HT1080 (cell line): ENCODE measurements at places on chromosomes 5 and 9. TPM values are rescaled to one million over a fixed set of nuclear protein-coding genes. Genes with fewer than 3 reads are reported as not detected.

DNA sequence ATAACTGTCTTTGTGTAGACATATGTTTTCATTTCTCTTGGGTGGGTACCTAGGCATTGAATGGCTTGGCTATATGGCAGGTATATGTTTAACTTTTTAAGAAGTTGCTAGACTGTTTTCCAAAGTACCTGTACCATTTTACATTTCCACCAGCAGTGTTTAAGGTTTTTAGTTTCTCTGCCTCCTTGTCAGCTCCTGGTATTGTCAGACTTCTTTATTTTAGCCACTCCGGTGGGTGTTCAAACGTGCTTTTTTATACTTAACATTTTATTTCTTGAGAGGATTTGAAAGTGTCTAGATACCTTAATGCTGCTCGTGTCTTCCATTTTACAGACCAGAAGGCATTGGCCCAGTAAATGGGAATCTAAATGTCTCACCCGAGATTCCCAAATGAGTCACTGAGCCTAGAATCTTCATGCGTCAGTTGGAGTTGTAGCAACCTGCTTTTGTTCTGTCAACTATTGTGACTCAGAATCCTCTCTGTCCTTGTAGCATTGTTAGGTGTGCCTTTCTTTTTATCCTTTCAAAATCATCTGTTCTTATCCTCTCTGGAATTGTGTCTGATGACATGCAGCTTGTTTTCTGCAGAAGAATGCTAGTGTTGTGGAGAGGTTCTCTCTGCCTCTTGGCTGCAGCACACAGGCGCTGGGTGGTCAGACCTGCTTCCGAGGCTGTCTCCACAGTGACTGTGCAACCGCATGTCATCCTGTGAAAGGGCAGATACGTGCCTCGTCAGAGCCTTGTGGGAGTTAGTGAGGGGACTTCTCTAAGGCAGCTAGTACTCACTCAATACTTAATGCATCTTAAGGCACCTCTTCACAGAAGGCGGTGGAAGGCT is 291.8 kb downstream of the AOPEP start:
- DNase-seq: peak; percentile 95

- DNase-seq: no peak
Measured at GRCh38 chr9:136122425-136123383, 4.0 kb upstream of the TMEM250 start.

- peak; percentile 3 for DNase-seq
Measured at GRCh38 chr9:113220467-113221002, 542 bp downstream of the FKBP15 start.

- no peak for DNase-seq
Measured at GRCh38 chr9:92480291-92480771, 2.0 kb downstream of the ASPN start.

GRCh38 chr9:78074385-78075291 is 43.0 kb upstream of the GNAQ start:
- peak; percentile 55 for DNase-seq

GRCh38 chr5:54217826-54218503 is 92.4 kb downstream of the ARL15 start:
- DNase-seq: peak; percentile 63

LCN9 gene
- not detected in 2 replicates for total RNA-seq
